ENCODE measurements at places on chromosomes 1 and 21. TPM values are rescaled to one million over a fixed set of nuclear protein-coding genes. Genes with fewer than 3 reads are reported as not detected.
A peak's percentile ranks its signal among the peaks of the same experiment; 100 is the strongest.

- peaks cover 43% of the 10 kb centered on the region for H3K4me1 ChIP-seq
- no peaks in the 10 kb centered on the region for H3K36me3 ChIP-seq
- peak within 1 kb of the TSS; percentile 78 for H3K4me3 ChIP-seq
These were observed at the start of gene SCP2 for GRCh38 chr1:52927212-52928014. Gene SCP2 (plus strand): TSS chr1:52927276. CDS start chr1:52927397, 121 bp downstream.

DNA sequence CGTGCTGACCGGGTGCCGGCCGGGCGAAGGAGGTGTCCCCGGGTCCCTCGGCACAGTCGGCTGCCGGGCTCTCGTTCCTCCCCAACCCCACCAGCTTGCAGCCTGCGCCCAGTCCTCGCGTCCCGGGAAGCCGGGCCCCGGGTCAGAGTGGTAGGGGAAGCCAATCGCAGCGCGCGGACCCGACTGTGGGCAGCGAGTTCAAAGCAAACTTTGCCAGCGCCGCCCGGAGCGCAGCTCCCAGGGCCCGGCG lies 328 bp downstream of the MYCL start:
- H3K36me3 ChIP-seq: no peaks in the 10 kb centered on the region
- peak overlapping the region; percentile 77 for H3K4me3 ChIP-seq
- peaks cover 37% of the 10 kb centered on the region for H3K4me1 ChIP-seq
- no peaks in the 10 kb centered on the region for H3K27me3 ChIP-seq
- H3K27ac ChIP-seq: peak overlapping the region; percentile 79
- DNase-seq: peak; percentile 69

DNA sequence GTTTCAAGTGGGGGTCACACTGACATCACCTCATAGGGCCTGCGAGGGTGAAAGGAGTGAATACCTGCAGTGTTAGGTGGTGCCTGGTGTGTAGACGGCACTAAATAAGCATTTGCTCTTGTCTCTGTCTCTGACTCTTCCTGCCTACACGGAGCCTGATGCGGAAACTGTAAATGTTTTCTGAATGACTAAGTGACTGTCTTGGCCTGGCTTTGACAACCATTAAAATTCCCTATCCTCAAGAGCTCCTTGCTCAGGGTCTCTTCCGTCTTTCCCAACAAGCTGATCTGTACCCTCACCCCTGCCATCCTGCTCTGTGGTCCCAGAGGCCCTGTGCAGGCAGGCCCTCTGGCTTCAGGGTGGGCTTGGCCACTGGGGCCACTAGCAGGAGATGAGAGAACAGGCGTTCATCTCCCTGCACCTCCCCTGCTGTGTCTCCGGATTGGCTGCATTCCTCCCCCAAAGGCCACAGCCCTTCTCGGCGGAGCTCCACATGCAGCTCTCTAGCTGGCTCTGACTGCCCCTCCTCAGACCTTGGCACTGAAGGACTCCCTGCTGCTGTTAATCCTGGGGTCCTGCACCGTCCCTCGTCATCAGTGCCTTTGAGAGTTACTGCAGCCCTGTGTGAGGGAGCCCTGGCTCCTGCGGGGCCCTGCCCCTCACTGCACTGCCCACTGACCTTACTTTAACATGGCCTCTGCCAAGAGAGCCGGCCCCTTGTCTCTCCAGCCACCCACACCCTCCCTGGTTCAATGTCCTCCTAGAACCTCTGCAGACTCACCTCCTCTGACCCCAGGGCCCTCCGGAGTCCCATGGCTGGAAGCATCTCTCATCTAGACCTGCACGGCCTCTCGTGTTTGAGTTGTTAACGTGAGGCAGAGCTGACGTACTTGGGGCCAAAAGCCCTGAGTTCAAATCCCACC lies 211.1 kb downstream of the MATN1 start:
- H3K36me3 ChIP-seq: no peaks in the 10 kb centered on the region
- H3K27ac ChIP-seq: no peak overlapping the region
- no peaks in the 10 kb centered on the region for H3K27me3 ChIP-seq

GRCh38 chr21:34928637-34929036 lies 120.5 kb downstream of the RUNX1 start:
- no peak overlapping the region for H3K4me3 ChIP-seq
- H3K4me1 ChIP-seq: peaks cover 8% of the 10 kb centered on the region
- DNase-seq: no peak
- H3K36me3 ChIP-seq: no peaks in the 10 kb centered on the region
- no peak overlapping the region for H3K27ac ChIP-seq

GRCh38 chr1:40592107-40592803 lies 60.8 kb downstream of the ZNF684 start:
- no peak overlapping the region for H3K27ac ChIP-seq
- peaks cover 4% of the 10 kb centered on the region for H3K4me1 ChIP-seq
- H3K36me3 ChIP-seq: no peaks in the 10 kb centered on the region
- no peaks in the 10 kb centered on the region for H3K27me3 ChIP-seq
- H3K4me3 ChIP-seq: no peak overlapping the region

- peak overlapping the region; percentile 10 for H3K27ac ChIP-seq
- DNase-seq: no peak
- peaks cover 28% of the 10 kb centered on the region for H3K4me1 ChIP-seq
- no peak overlapping the region for H3K4me3 ChIP-seq
- H3K27me3 ChIP-seq: no peaks in the 10 kb centered on the region
These were observed 17.8 kb downstream of the F5 start for GRCh38 chr1:169568497-169568896.

DNA sequence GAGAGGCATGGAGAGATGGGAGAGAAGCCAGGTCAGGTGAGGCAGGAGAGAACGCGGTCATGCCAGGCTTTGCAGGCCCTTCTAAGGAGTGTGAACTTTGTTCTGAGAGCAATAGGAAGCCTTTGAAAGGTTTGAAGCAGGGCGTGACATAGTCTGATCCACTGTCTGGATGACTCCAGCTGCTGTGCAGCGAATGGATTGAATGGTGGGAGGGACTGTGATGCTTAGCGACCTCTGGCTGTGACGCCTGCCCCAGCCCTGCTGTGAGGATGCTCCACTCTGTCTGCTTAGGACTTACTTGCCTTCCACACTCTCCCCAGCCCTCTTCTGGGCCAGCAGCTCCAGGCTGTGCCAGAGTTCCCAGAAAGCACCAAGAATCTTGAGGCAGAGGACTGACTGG lies 41.8 kb upstream of the POU3F1 start:
- no peaks in the 10 kb centered on the region for H3K27me3 ChIP-seq
- no peak for DNase-seq
- no peak overlapping the region for H3K27ac ChIP-seq
- H3K4me3 ChIP-seq: no peak overlapping the region
- peaks cover 13% of the 10 kb centered on the region for H3K4me1 ChIP-seq

- DNase-seq: no peak
- H3K36me3 ChIP-seq: no peaks in the 10 kb centered on the region
- H3K27ac ChIP-seq: no peak overlapping the region
- H3K4me1 ChIP-seq: peaks cover 27% of the 10 kb centered on the region
These were observed 222.6 kb downstream of the CAMTA1 start for GRCh38 chr1:7007902-7008301.

DNA sequence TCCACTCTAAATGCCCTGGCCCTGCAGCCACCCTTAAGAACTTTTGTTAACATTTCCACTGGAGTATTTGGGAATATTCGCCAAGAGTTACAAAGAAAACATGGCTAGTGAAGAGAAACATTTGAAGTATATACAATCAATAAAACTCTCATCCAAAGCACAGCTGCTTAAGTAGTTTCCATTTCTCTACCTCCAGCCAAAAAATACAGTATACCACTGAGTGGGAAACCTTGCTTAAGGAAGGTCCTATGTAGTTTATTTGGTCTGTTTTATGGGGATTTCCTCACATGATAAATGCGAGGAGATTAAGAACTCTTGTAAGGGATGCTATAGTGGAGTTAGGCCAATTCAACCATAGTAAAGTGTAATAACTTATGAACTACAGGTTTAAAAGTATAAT lies 382.5 kb downstream of the NEGR1 start:
- H3K4me3 ChIP-seq: no peak overlapping the region
- H3K27ac ChIP-seq: no peak overlapping the region
- no peaks in the 10 kb centered on the region for H3K27me3 ChIP-seq
- no peaks in the 10 kb centered on the region for H3K4me1 ChIP-seq

- no peaks in the 10 kb centered on the region for H3K4me1 ChIP-seq
- no peak overlapping the region for H3K27ac ChIP-seq
- no peak for DNase-seq
- H3K27me3 ChIP-seq: no peaks in the 10 kb centered on the region
- no peaks in the 10 kb centered on the region for H3K36me3 ChIP-seq
These were observed 197.3 kb downstream of the NCAM2 start for GRCh38 chr21:21195417-21195943.

DNA sequence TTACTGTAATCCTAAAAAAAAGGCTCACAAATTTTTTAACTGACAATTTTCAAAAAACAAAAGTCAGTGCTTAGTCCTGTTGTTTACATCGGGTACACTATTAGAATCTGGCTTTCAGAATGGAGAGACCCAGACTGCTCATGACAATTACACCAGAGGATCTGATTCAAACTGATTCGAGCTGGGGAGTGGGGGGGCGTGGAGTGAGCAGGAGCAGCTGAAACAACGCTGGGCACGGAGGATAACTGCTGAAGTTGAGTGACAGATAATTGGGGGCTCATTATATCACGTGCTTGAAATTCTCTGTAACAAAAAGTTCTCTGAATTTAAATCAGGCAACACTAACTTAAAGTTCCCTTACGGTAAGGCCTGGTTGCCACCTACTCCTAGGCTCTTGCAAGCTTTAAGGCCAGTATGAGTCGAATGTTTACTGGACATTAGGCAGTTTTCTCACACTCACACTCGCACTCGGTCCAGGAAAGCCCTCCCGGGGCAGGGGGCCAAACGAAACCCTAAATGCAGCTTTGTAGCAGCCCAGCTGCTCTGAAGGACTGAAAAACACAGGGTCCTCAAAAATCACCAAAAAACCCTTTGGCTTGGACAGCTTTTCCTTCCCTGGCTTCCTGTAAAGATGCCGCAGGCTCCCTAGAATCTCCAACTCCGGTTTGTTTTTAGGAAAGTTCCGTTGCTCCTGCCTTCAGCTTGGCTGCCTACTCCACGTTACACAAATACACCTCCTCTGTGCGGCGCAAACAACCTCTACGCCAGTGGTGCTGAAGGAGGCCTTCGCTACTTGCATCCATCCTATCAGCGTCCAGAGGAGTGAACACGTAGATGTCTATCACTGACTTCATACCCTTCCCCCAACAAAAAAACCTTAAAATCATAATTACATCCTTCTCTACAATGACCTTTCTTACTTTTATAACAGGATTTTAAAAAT lies 42.9 kb downstream of the CAPZB start:
- peak overlapping the region; percentile 17 for H3K27ac ChIP-seq
- no peaks in the 10 kb centered on the region for H3K36me3 ChIP-seq
- H3K27me3 ChIP-seq: no peaks in the 10 kb centered on the region
- H3K4me3 ChIP-seq: no peak overlapping the region
- peaks cover 36% of the 10 kb centered on the region for H3K4me1 ChIP-seq
- DNase-seq: no peak

The CD34 gene
- 11.5 TPM for total RNA-seq

The IGSF3 gene
- total RNA-seq: 5.2 TPM
